Activated CD4-positive, CD25-positive, alpha-beta regulatory T cell (primary cell): ENCODE measurements at places on chromosomes 11 and 22.

- no peak for DNase-seq
Observed at GRCh38 chr11:67307545-67308001, 4.2 kb downstream of the SSH3 start.

DNA sequence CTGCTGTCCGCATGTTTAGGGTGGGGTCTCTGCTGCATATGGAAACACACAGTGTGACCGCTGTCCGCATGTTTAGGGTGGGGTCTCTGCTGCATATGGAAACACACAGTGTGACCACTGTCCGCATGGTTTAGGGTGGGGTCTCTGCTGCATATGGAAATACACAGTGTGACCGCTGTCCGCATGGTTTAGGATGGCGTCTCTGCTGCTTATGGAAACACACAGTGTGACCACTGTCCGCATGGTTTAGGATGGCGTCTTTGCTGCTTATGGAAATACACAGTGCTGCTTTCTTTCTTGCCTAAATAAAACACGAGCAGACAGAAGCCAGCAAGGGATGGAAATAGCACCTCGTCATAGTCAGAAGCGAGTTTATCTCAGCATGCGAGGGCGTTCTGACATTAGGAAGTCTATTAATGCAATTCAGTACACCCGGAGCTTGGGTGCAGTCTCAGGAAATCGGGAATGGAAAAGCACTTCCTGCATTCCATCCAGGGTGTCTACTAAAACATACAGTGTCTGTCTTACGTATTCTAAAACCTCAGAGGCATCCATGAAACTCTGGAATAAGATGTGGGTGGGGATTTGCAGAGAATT is 32.6 kb upstream of the TOLLIP start:
- DNase-seq: no peak

GRCh38 chr22:39454385-39454871 is 2.4 kb upstream of the MGAT3 start:
- no peak for DNase-seq

DNA sequence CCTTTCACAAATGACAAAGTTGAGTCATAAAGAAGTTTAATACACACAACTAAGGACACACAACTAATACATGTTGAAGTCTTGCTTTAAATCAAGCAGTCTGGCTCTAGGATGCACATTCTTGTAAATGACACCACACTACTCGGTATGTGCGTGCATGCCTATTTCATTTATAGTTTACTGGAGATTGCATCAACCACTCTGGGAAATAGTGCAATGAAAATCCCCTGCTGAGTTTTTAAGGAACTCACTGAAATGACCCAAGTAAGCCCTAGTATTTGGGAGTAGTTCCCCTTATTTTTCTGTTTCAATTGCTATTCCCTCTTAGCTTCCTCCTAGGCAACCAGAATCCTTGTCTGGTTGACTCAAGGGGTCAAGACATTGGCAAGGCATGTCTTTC is 160.2 kb upstream of the LARGE1 start:
- no peak for DNase-seq

DNA sequence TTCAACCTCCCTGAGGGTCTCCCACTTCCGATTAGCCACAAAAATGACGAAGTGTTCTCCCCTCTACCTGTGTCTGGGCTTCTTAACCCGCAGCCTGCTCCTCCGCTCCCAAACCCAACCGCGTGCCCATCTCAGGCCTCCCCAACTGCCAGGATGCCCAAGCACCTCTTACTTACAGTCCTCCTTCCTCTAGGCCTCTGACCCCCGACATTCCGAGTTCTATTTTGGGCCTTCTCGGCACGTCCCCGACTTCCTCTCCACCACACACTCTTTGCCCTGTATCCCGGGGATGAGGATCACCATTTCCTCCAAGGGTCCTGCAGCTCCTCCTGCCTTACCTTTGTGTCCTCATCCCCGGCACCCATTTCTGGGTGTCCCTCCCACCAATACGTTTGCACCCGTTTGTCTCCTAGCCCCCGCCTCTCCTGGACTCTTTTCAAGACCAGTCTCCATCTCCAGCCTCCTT is 388 bp upstream of the MUS81 start:
- DNase-seq: no peak

DNA sequence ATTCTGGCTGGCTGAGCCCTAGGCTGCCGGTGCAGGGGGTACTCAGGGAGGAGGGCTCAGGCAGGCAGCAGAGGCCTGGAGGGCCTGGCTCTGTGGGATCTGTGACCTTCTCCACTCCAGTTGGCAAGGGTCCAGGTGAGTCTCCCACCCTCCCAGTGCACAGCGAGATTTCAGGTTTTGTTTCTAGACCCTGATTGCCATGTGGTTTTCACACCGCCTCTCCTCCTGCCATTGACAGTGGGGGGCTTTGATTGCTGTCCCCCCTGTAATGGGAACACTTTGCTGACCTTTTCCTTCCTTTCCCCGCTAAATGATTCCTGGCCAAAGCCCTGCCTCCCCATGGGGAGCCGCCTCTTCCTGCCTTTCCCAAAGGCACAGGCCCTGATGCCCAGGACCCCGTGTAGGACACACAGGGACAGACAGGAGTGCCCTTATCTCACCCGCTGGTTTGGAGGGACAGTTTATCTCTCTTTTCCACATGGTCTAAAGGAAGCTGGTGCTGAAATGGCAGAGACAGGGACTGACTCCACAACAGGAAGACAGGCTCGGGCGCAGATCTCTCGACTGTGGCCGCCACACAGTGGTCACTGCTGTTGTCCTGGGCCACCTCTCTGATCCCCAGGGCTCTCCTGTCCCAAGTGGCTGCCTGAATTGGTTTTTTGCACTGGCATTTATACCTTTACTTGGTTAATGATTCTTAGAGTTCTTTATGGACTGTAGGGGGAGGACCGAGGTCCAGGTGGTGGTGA is 43.4 kb downstream of the BCR start:
- DNase-seq: no peak

DNA sequence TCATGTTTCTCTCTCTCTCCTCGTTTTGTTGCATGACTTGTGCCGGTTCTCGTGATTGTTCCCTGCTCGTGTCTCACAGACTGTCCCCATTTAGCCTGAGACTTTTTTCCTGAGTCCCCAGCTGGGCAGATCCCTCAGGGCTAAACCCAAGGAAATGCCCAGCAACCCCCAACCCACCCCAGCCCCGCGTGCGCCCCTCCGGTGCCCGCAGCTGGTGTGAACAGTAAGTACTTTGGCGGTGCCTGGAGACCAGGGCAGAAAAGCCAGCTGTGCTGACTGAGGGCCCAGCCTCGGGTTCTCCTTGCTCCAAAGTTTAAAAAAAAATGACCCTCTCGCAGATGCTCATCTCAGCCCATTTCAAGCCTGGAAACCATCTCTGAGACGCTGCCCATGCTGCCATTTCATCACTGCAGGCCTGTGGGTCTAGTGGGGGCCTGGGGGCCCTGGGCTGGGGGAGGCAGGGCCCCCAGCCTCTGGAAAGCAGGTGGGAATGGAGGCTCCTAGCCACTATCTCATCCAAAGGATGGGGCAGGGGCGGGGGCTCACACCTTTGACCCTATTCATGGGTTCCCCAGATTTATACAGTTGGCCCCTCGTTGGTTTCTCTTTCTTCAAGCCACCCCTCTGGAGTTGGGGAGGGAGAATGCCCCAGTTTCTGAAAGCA is 41.8 kb downstream of the KCNC1 start:
- DNase-seq: no peak

DNA sequence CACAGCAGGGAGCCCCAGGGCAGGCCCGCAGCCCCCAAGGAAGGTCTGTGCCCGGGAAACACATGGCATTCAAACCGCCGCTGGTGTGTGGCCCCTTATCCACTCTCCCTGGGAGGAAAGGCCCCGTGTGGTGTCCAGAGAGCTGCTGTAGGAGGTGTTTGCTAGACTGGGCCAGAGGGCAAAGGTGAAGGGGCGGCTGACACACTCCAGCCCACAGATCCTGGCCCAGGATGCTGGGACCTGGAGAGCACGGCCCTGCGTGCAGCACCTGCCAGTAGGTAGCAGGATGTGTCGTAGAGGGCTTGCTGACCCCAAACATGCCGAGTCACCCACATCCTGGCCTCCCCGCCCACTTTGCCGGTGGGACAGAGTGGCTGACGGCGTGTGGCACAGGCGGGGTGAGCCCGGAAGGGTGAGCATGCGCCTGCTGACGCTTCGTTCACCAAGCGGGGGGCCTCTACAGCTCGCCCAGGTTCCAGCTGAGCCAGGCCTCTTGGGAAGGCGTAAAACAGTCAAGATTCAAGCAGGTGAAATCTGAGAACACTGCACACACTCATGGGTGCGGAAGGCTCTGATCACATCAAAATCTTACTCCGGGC is 11.0 kb downstream of the OSBPL5 start:
- DNase-seq: no peak

- DNase-seq: no peak
Observed at GRCh38 chr11:46247659-46248058, 29.8 kb upstream of the CREB3L1 start.

DNA sequence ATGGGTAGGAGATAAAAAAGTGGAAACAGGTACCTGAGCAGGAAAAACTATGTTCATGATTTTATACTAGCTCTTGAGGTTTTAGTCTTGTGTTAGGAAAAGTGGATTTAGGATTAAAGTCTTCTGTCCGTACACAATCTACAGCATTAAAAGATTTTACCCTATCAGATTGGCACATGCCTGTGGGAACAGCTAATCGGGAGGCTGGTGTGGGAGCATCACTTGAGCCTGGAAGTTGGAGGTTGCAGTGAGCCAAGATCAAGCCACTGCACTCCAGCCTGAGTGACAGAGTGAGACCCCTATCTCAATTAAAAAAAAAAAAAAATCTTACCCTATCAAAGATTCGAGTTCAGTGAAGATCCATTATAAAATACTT is 12.2 kb upstream of the CRKL start:
- DNase-seq: no peak

DNA sequence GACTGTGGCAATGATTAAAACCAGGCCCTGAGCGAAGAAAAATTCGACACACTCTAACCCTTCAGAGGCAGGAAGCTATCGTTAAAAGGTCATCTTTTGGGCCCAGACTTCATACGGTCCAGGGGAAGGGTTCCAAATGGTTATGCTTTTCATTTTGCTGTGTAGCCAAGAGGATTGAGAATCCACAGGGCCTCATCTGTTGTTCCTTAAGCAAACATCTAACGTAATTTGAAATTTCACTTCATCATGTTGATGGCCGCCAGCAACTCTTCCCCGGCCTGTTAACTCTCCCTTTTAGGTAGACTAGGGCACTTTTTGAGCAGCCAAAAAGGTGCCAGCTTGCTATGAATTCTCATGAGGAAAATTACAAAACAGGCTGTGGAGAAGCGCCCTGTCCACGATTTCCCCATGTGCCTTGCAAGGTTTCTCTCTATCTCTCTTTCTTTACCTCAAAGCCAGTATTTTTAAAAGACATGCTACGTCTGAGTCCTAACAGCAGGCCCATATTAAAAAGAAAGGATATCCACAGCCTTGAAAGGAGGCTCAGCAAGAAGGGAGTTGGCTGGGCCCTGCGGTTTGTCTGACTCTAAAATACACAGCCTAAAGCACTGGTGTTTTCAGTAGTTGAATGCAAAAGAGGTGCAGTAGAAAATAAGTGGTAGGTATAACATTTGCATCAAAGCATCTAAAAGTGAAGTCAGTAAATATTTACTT is 356.3 kb upstream of the NARS2 start:
- no peak for DNase-seq

DNA sequence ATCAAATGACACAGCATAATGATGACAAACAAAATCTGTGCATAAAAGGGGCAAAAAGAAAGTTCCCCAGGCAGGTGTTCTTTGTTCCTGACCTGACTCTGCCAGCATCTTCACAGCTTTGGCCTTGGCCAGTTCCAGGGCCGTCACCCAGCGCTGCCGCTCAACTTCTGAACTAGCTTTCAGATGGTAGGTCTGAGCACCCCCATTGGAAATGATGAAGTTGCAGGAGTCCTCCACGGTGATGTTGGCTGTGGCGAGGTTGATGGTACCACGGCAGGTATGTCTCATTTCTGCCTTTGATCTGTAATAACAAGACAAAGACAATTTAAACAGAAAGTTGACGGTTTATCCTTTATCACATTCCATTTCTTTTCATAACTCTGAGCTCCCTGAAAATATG is 5.3 kb downstream of the OSBP start:
- DNase-seq: no peak

DNA sequence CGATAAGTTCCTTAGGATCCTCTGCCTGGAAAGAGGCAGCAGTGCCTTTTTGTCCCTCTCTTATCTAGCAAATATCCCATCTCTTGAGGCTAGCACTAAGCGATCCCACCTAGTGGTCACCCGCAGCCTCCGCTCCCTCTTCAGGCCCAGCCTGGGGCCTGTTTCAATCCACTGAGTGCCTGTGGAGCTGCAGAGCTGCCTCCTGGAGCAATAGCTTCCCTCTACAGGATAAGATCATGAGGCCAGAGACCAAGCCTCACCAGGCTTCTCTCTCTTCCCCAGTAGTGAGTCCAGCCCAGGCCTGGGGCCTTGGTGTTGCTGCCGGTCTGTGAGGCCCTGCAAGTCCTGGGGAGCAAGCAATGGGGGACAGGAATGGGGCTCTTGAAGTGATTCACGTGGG is 65.8 kb downstream of the SLC22A12 start:
- no peak for DNase-seq

GRCh38 chr11:63937713-63938478 is 906 bp upstream of the NAA40 start:
- no peak for DNase-seq
